HT-29 (cell line): ENCODE measurements at places on chromosomes 3 and 15.
A peak's percentile ranks its signal among the peaks of the same experiment; 100 is the strongest.

DNA sequence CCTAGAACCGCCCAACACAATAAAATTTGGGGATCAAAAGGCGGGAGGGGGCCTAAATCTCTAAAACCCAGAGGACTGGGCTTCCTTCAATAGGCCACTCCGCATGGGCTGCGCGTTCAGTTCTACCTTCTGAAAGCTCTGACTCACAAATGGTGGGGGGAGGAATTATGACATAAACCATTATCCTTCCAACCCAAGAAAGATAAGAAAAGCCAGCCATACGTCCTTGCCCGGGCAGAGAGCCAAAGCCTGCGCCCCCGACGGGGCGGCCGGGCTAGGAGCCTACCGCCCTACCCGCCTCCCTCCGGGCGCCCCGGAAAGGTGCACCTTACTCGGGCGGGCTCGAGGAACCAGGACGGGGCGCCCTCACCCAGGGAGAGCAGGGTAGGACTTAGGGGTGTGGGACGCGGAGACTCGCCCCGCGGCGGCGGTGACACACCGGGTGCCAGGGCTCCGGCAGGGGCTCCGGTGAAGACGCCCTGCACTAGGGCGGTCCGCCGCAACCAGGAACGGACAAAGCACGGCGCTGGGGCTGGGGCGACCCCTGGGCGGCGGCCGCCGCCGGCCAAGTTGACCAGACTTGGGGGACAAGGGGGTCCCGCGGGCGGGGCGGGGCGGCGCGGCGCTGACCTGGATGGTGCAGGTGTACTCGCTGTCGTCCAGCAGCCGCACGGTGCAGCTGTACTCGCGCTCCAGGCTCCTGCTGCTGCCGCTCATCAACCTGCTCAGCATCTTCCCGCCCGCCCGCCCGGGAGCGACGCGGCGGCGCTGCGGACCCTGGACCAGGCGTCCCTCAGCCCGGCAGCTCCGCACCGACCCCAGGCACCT, 534 bp downstream of the FRMD5 start:
- DNase-seq, result peak; percentile 77

DNA sequence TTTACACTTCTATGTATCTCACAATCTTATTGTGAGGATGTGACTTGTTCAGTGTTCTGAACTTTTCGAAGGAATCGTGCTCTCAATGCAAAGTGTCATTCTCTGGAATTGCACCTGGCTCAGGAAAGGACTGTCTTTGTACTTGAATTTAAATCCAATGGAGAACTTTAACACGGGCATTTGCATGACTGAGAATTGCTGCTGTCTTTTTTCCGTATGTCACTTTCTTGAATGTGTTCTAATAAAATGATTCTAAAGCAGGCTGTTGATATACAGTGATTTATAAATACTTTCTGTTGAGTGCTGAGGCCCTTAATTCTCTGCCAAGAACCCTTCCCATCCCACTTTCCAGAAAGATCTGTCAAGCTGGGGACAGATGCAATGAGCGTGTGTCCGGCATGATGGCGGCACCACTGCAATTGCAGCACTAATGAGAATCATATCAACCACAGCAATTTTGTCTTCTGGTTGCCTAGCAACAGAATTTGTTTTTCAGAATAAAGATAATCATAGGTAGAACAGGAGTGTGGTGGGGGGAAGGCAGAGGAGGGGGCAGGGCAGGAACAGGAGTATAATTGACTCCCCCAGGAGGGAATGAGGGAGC, 210.6 kb upstream of the UMPS start:
- no peak for DNase-seq

DNA sequence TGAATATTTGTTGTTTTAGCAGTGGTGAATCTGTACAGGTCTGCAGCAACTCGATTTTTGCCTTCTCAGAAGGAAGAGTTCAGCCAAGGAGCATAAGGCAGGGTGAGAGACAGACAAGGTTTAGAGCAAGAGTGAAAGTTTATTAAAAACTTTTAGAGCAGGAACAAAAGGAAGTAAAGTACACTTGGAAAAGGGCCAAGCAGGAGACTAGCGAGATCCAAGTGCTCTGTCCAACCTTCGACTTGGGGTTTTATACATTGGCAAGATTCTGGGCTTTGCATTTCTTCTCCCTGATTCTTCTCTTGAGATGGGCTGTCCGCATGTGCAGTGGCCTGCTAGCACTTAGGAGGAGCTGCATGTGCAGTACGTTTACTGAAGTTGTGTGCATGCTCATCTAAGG, 46.7 kb upstream of the AADACL2 start:
- DNase-seq, result peak; percentile 29

GRCh38 chr3:175453361-175453760, 594.2 kb downstream of the NAALADL2 start:
- no peak for DNase-seq

DNA sequence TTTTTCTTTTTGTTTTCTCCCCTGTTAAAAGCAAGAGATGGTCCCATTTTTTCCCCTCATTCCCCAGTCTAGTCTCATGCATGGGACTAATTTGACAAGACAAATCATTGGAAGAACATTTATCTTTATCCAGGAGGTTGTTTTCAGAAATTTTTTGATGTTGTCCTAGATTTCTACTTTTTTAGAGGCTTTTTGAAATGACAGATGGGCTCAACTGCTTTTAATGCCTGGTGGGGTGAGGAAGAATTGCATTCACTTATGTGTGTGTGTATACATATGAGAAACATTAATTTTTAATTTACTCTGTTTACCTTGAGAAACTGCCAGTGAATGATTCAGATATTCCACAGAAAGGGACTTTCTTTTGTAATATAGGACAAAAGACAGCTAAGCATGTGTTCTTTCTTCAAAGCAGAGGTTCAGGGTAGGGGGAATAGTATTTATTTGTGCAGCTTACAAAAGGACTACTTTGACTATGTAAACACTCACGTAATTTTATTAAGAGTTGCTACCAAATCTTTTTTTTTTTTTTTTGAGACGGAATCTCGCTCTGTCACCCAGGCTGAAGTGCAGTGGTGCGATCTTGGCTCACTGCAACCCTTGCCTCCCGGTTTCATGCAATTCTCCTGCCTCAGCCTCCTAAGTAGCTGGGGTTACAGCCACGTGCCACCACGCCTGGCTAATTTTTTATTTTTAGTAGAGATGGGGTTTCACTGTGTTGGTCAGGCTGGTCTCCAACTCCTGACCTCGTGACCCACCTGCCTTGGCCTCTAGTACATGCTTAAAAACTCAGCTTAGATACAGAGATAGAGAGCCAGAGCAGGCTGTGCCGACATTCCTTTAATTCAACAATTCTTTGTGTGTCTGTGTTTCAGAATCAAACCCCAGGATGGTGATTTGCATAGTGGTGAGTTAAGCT, 130.1 kb upstream of the RARB start:
- no peak for DNase-seq

DNA sequence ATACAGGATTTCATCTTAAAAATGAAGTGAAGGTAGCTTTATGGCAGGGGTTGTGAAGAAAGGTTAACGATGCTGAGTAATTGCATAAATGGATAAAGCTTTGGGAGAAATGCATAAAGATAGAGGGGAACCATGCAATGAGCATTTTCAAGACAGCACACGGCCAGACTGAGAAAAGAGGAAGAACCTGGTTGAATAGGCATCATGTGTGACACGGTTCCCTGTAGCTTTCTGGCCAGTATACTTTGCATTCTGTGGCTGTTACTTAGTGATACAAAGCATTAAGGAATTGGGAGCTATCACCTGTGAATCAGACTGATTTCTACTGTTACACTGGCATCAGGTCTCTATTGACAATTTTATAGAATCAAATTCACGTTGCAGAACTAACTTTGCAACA, 33.3 kb downstream of the NR2C2 start:
- no peak for DNase-seq
